Sciatic nerve (tissue), 2 donors: ENCODE measurements at places on chromosomes 6 and 20. TPM values are rescaled to one million over a fixed set of nuclear protein-coding genes. Genes with fewer than 3 reads are reported as not detected.

GRCh38 chr6:36751091-36751490, 53.5 kb downstream of the RAB44 start:
- no peak for DNase-seq

DNA sequence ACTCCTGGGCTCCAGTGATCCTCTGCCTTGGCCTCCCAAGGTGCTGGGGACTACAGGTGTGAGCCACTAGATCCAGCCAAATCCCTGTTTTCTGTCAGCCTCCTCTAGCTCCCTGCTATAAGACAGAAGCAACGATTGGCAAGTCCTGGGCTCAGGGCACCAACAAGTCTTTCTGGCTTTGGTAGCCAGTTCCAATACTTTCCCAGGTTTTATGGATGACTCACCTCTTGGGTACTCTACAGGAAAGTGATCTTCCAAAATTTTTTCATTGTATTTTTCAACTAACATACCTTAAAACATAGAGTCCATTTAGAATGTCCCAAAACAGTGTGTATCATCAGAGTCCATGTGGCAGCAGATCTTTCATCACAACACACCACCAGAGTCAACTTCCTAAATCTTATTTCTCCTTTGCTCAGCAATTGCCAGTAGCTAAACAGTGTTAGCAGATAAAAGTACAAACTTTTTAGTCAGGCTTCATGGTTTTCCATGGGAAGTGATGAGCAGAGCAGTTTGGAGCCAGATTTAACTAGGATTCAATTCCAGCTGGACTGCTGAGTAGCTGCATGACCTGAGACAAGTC, 13.3 kb downstream of the GABBR1 start:
- DNase-seq, result no peak

- no peak for DNase-seq
These were observed 16.6 kb upstream of the PCMTD2 start for GRCh38 chr20:64238851-64239387.

- DNase-seq, result no peak
These were observed 258.8 kb downstream of the GMPR start for GRCh38 chr6:16496991-16497801.

GRCh38 chr6:118285791-118286190, 262.3 kb upstream of the PLN start:
- DNase-seq, result no peak

- no peak for DNase-seq
These were observed 150.4 kb upstream of the GGTLC1 start for GRCh38 chr20:24138951-24139350.

DNA sequence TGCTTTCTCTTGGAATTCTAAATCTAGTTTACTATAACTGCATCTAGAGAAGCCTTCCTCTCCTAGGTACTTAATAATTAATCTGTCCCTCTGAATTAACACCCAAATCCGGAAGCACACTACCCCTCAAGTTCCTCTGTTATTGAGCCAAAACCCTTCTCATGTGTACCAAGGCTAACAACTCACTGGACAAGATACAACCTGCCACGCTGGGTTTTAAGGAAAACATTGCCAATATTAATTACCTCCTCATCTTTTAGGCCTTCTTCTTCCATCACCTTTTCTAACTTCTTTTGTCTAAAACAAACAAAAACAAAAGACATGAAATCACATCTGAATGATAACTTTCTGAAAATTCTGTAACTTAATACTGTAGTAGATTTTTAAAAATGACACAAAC, 21.9 kb downstream of the STK38 start:
- DNase-seq, result no peak

DNA sequence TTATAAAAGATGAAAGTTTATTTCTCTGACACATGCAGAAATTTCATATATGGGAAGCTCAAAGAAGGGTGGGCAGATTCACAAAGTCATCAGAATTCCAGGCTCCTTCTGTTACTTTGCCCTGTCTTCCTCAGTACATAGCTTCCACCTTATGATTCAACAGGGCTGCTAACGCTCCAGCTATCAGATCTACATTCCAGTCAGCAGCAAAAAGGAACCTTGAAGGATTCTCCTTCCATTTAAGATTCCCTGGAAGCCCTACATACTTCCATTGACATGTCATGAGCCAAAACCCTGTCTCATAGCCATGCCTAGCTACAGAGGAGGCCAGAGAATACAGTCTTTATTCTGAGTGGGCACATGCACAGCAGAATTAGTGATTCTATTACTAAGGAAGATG, 103.3 kb downstream of the NCR2 start:
- no peak for DNase-seq

DNA sequence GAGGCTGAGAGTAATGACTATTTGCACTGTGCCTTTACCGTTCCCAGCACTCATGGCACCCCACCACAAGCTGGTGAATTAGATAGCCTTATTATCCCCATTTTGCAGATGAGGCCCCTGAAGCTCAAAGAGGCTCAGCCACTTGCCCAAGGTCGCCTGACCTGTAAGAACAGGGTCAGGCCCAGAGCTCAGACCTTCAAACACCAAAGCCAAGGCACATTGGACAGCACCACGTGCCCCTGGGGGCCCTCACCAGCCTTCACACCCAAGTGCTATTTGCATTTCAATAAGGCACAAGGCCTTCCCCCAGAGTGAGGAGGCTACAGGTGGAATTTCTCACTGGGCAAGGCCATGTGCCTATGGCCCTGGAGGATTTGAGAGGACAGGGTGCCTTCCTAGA, 14.2 kb upstream of the C6orf132 start:
- no peak for DNase-seq

DNA sequence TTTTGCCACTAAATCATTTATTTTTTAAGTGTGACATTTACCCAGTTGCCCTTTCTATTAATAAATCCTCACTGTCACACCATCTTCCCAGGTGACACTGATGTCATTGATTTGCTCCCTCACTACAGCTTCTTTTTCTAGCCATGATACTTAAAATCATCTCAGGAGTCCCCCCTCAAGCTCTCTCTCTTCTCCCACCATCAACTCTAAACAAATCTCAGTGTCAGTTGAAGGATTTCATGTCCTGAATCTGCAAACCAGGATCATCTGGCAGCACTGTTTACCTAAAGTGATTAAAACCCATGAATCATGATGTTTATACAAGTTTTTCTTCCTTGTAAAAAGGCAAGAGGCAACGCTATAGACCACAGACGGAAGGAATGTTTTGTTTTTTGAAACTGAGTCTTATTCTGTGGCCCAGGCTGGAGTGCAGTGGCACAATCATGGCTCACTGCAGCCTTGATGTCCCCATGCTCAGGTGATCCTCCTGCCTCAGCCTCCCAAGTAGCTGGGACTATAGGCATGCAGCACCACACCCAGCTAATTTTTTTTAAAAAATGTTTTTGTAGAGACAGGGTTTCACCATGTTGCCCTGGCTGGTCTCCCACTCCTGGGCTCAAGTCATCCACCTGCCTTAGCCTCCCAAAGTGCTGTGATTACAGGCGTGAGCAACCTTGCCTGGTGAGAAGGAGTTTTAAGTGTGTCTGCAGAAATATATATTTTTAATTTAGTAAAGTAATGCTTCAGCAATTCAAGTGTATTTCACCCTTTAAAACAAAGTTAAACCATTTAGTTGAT, 30.1 kb upstream of the SH3BGRL2 start:
- no peak for DNase-seq

- DNase-seq, result no peak
These were observed 604.4 kb upstream of the NOX3 start for GRCh38 chr6:156060013-156060412.

DNA sequence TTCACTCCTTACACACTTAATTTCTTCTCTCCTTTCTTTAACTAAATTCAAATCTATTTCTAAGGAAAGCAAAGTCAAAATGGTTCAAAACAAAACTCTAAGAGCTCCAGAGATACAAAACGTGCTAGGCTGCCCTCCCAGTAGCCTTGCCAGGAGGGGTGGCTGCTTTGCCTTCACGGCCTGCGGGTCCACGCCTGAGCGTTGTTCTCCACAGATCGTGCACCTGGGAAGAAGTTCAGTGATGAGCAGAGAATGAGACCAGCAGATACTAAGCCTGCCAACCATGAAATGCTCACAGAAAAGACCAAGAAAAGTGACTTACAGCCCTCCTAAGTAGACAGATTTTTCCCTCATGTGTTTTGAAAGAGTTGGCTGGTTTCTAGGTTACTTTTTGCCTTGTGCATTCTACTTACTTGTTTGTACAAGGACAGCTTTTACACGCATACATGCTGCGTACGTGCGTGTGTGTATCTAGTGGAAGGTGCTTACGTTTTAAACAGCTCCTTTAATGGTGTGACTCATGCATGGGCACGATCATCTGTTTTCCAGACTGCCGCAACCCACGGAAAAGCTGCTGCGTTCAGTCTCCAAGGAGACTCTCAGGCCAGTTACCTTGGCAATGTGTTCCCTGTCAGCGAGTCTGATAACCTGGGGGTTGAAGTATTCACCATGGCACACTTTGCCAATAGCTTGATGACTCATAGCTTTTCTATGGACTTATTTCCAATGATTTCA, 32.4 kb upstream of the PBOV1 start:
- no peak for DNase-seq

DNA sequence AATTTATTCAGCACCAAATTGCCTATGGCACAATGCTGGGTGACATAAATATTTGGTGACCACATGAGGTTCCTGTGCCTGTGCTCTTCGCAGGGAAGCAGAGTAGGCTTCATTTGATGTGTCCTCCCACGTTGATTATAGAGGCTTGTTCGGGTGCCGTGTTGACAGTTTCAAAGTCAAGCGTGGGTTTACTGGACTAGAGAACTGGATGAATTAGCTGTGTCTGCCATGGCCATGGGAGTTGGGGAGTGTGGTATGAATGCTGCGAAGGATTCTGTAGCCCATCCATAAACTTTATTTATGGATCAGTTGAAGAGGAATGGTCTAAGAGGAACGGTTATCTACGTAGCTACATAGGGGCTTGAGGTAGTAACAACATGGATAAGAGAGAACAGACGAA, 11.0 kb downstream of the CD109 start:
- DNase-seq, result no peak

- no peak for DNase-seq
These were observed 1.1 kb downstream of the TCF15 start for GRCh38 chr20:608970-609369.

DNA sequence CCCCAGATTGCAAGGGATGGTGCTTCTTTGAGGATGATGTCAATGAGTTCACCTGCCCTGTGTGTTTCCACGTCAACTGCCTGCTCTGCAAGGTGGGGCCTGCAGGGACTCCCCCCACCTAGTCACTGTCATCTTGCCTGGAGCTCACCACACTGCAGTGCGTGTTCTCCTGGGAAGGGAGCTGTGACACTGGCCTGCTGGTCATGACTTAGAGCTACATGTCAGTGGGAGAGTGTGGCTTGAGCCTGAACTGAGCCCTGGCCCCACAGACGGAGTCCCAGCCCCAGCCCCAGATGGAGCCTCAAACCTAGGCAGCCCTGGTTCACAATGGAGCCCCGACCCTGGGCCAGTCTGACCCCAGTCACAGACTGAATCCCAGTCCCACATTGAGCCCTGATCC, 19.3 kb downstream of the RBCK1 start:
- DNase-seq, result no peak

DNA sequence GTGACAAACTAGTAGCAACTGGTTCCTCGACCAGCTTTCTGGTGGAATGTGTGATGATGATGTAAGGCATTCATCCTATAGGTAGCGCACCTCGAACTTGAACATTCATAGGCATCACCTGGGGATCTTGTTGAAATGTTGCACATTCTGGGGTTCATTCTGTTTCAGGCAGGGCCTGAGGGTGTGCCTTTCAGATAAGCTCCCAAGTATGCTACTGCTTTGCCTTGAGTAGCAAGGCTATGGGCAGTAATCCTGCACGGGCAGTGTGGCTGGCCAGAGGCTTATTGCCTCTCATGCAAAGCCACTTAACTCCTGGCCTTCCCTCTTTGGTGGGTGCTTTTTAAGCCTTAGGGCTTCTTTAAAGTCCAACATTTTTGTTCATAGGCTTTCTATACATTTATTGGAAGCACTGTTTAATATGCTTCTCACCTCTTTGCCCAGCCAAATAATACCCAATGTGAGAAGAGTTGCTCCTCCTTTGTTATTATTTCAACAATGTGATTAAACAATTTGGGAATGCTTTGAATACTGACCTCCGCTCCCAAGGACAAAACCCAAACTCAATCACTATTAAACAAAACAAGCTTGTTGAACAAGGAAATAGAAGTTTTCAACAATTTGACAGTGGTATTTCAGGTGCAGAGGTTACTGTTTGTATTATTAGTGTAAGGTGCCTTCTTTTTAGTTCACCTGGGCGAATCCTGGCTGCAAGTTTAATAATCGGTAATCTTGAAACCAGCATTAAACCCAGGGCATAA, 57.5 kb downstream of the JARID2 start:
- no peak for DNase-seq

DNA sequence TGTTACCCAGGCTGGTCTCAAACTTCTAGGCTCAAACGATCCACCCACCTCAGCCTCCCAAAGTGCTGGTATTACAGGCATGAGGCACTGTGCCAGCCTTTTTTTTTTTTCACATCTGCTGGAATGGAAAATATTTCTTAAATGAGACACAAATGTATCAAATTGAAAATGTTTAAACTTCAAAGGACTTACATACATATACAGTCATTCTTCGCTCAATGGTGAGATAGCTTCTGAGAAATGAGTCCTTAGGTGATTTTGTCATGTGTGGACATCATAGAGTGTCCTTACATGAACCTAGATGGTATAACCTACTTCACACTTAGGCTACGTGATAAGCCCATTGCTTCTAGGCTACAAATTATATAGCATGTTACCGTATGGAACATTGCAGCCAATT, 43.1 kb downstream of the MICA start:
- DNase-seq, result no peak

DNA sequence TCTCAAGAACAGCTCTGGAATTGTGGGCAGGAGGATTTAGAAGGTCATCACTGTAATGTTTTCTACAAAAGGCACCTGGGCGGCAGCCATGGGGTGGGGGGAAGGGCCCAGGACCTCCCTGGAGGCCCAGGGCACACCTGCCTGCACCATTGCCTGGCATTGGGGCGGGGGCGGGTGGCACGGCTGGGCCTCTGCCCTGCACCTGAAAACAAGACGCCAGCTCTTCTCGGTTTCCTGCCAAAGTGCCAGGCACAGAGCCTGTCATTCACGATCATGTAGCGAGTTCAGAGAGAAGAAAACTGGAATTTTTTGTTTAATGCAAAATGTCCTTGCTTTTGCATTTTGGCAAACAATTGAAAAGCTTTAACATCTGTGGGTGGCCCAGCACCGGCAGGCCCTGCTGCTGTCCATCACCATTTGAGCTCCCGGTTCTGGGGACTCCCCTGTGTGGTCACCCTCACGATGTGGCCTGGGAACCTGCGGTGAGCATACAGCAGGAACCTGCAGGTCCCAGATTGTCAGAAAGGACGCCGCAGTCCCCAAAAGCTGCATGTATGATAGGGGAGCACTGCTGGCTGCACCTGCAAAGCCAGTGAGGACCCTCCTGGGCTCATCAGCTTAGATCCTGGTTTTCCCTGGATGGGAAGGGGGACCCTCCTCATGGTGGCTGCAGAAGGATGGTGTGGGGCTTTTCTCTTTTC, 262.9 kb downstream of the CDH4 start:
- no peak for DNase-seq

- no peak for DNase-seq
These were observed 78.4 kb downstream of the PREP start for GRCh38 chr6:105324386-105324950.

GRCh38 chr6:145137425-145137824, 597.9 kb downstream of the EPM2A start:
- no peak for DNase-seq

The MEP1A gene
- total RNA-seq, result not detected

The HLA-DRB1 gene
- total RNA-seq, result 82.1 TPM

The PLEKHG1 gene
- total RNA-seq, result 57.7 TPM

The PSORS1C2 gene
- total RNA-seq, result not detected

The B4GALT5 gene
- 36.0 TPM for total RNA-seq

The SLC52A3 gene
- 1.4 TPM for total RNA-seq

The PM20D2 gene
- total RNA-seq, result 16.9 TPM

The CD93 gene
- total RNA-seq, result 81.0 TPM

The PROCR gene
- total RNA-seq, result 24.0 TPM

The GCNT2 gene
- total RNA-seq, result 2.6 TPM

The CLIC5 gene
- total RNA-seq, result 42.6 TPM

The COL11A2 gene
- total RNA-seq, result 5.6 TPM
